ENCODE measurements at places on chromosomes 7 and 10.

DNA sequence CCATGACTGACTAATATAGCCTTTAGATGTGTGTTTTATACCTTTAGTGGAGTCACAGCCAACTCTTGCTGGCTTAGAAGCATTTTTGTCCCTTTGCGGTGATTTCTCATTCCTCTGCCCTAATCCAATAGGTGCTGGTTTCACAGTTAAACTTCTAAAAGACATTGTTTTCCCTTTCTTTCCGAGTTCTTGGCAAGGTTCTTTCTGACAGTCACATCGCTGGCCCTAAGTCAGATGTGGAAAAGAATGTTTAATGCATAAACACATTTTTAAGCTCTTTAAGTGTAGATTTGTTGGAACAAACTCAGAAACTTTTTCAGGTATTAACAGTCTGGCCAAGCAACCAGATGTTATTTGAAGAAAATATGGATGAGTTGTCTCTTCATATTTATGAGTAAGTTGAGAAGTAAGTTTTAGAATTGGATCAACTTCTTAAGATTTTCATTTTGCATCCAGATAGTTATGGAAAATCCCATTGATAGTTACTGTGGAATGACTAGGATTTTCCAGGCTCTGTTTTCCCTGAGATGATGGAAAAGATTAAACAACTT, 4.1 kb downstream of the EPDR1 start:
- DNase-seq = no peak

- DNase-seq = no peak
These were observed 9.8 kb upstream of the RALA start for GRCh38 chr7:39613577-39613976.

DNA sequence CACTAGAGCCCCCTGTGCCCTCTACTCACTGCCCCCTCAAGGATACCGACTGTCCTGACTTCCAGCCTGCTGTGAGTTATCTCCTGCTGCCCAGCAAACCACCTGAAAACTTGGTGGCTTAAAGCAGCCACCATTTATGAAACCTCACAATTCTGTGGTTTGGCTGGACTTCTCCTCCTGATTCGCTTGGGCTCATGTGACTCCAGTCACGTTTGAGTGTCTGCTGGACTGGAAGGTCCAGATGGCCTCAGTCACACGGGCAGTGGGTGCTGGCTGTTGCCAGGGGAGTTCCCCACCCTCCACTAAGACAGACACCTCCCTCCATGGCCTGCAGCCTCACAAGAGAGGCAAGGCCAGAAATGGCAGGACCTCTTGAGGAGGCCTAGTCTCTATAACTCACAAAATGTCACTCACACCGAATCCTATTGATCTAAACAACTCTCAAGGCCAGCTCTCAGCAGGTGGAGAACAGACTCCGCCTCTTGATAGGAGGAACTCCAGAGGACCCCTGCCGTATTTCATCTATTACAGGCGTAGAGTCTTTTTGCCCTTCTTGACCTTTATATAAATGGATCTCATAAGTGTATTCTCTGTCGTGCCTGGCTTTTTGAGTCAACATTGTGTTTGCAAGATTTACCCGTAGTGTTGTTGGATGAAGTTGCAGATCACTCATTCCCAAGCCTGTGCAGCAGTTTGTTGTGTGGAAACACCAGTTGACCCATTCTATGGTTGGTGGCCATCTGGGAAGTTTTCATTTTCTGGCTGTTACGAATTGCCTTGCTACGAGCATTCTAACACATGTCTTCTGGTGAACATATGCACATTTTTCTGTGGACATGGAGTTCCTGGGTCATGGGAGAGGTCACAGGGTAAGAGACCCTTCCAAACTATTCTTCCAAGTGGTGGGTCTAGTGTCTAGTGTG, 48.3 kb downstream of the ZMIZ1 start:
- no peak for DNase-seq

GRCh38 chr10:69056129-69056528, 31.8 kb upstream of the SRGN start:
- no peak for DNase-seq

DNA sequence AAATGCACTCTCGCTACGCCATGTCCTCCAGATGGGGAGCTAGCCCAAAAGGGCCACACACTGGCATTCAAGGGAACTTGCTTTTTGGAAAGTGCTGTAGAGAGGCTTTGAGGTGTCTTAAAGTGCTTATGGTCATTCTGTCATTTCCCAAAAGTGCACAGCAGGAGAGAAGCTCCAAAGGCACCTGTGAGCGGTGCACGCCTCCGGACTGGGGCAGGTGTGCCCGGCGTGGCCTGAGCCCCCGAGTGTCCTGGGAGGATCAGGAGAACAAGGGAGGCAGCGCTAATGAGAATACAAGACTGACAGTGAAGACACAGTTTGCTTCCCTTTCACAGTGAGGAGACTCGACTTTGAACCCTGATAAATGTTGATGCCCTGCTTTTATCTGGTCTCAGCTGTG, 419.0 kb upstream of the MKI67 start:
- DNase-seq = no peak

DNA sequence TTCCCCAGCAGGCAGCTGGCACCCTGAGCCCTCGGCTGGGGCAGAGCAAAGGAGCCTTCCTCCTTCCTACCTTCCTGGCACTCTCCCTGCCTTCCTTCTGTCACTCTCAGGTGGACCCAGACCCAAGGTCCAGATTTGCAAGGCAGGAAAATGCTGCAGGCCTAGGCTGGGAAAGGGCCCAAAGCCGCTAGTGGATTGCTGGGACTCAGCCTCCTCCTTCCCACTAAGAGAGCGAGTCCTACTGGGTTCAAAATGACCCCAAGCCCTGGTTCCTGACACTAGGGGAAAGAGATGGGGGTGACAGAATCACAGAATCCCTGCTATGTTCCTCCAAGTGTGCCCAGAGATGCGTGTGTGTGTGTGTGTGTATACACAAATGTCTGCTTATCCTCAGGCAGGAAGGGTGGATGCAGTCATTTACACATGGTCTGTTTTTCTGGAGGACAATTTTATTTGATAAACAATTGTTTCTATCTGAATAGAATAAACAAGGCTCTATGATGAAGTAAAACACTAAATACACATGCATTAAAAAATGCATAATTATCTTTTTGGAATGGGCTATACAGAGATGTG, 1.3 kb upstream of the PLAU start:
- no peak for DNase-seq

- no peak for DNase-seq
These were observed 13.9 kb downstream of the FKBP6 start for GRCh38 chr7:73341877-73342276.

DNA sequence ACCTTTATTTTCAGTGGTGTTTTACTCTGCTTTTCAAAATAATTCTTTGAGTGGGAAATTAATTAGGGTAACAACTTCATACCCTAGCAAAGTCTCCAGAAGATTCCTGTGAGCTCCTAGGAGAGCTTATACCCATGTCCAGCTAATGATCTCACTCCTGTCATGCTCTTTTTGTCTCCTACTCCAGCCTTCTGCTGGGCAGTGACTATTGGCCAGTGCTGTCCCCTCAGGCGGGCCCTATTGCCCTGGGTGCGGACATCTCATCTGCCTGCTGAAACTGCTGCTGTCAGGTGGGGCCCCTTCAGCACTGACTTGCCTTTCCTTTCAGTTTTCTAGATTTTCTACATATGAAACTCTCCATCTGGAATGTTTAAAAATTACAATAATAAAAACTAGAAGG, 80.3 kb downstream of the EBLN1 start:
- no peak for DNase-seq

DNA sequence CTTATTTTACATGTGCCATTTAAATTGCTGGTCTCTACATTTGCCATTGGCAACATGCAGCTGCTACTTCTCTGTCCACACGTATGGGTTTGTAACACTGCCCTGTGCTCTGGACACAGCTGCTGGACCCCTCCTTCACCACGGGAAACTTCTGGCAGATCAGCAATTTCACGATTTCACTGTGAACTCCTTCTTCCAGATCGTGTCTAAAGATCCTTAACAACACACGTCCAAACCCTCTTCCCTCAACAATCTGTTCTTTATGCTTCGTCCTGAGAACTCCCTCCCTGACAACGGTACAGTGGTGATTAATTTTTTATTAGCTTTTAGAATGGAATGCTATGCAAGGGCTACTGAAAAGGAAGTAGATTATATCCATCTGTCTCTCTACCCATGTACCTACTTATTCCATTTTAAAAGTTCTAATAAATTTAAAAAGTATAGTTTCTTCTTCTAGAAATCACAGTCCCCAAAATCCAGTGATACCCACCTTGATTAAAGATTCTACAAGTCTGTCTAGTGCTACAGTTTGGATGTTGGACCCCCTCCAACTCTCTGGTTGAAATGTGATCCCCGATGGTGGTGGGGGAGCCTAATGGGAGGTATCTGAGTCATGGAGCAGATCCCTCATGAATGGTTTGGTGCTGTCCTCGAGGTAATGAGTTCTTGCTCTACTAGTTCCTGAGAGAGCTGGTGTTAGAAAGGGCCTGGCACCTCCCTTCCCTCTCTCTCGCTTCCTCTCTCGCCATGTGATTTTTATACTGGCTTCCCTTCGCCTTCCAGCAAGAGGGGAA, 81.0 kb downstream of the KIAA1549 start:
- DNase-seq = no peak
